ENCODE measurements at places on chromosomes 2 and 18.
A peak's percentile ranks its signal among the peaks of the same experiment; 100 is the strongest.

- DNase-seq = no peak
Observed at GRCh38 chr2:98335271-98335670, 11.0 kb upstream of the CNGA3 start.

DNA sequence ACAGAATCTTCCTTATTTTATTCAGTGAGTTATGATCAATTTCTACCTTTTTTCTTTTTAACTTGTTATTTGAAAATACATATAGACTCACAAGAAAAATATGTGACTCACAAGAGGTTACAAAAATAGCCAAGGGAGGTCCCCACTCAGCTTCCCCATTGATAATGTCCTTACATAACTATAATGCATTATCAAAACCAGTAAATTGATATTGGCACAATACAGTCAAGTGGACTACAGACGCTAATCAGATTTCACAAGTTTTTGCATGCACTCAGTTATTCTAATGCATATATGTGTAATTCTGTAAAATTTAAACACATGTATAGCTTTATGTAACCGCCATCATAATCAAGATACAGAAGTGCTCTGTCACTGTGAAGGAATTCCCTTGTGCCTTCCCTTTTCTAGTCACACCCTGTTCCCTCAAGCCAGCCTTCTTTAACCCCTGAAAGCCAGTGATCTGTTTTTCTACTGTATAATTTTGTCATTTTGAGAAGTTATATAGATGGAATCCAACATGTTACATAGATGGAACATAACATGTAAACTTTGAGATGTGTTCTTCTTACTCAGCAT, 118.4 kb downstream of the ALMS1 start:
- no peak for DNase-seq

DNA sequence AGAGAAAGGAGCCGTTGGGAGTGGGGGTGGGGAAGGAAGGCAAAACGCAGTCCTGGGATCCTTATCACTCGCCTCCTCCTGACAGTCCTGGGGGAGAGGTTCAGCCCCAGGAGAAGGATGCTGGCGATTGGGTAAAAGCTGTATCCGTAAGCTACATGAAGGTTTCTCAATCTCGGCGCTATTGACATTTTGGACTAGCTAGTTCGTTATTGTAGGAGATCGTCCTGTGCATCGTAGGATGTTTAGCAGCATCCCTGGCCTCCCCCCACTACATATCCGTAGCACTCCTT, 511 bp upstream of the TP53I3 start:
- no peak for DNase-seq

GRCh38 chr2:70779911-70780545, 10.4 kb downstream of the FIGLA start:
- peak; percentile 28 for DNase-seq

GRCh38 chr2:227450926-227451654, 20.9 kb upstream of the AGFG1 start:
- no peak for DNase-seq

DNA sequence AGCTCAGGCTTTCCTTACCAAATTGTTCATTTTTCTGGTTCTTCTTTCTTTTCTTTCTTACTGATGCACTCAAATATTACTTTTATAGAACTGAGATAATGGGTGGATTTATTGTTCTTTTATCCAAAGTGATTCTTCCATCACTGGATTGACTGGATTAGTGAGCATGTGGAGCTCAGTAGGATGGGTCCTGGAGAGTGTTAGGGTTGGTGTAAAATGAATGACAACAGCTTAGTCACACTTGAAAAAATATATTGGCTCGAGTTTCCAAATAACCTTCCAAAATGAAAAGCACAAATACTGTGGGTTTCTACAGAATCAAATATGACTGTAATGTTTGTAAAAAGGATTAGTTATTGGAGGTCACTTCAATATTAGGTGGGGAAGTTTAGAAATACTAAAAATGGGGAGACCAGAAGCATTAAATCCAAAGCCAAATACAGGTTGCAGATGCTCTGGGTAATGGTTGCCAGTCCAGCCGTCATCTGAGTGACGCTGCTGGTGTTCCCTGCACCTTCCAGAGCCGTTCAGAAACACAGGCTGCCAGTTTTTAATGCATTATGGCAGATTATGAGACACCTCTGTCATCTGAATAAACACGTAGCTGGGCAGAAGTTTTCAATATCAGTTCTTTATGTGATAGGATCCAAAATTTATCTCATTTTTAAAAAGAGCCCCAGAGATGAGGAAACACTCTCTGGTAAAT, 294.8 kb upstream of the NRP2 start:
- DNase-seq = no peak

DNA sequence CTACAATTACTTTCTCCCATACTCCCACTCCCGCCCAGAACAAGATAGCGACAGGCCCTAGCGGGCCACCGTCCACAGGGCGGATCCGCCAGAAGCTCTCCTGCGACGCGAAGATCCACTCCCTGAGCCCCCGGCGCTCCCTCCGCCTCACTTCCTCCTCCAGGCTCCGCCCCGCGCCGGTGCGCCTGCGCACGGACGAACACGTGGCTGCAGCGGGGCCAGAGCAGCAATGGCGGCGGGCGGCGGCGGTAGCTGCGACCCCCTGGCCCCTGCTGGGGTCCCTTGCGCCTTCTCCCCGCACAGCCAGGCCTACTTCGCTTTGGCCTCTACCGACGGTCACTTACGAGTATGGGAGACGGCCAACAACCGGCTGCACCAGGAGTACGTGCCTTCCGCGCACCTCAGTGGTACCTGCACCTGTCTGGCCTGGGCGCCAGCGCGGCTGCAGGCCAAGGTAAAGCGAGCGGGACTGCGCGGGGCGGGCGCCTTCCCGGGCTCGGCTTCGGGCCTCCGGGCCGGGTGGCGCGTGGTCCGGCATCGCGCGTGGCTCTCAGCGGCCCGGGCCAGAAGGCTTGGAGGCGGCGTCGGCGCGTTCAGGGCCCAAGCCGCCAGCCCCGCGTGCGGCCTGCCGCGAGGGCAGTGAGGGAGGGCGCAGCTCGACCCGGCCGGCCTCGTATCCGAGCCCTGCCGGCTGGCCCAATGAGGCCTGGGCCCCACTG, at the start of gene WDR43:
Gene WDR43, plus strand, starts transcription at position 198 of the 719 bp plus-strand sequence. Its CDS starts 32 bp downstream, at position 230.
- peak; percentile 98 for DNase-seq

GRCh38 chr2:10536569-10537133, 88.5 kb upstream of the ODC1 start:
- DNase-seq = no peak

- no peak for DNase-seq
Observed at GRCh38 chr2:19575641-19576040, 217.2 kb upstream of the OSR1 start.

GRCh38 chr2:238169708-238170251, 11.0 kb downstream of the ERFE start:
- peak; percentile 17 for DNase-seq

DNA sequence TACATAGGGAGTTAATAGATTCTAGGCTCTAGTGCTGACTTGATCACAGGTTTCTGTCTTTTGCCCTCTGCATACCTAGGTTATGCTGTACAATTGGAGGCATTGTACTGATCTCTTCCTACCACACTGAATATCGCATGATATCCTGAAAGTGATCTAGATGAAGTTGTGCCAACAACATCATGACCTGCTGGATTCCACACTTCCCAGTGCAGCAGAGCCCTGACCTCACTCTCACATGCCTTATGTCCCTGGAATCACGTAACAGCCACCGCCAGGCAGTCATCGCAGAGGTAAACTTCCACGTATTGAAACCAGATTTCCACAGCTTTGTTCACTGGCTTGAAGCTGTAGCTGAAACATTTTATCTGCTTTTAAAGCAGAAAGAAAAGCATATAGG, 214.0 kb downstream of the ANKRD30B start:
- DNase-seq = no peak

- DNase-seq = no peak
Observed at GRCh38 chr2:157785200-157785599, 90.9 kb downstream of the ACVR1 start.

DNA sequence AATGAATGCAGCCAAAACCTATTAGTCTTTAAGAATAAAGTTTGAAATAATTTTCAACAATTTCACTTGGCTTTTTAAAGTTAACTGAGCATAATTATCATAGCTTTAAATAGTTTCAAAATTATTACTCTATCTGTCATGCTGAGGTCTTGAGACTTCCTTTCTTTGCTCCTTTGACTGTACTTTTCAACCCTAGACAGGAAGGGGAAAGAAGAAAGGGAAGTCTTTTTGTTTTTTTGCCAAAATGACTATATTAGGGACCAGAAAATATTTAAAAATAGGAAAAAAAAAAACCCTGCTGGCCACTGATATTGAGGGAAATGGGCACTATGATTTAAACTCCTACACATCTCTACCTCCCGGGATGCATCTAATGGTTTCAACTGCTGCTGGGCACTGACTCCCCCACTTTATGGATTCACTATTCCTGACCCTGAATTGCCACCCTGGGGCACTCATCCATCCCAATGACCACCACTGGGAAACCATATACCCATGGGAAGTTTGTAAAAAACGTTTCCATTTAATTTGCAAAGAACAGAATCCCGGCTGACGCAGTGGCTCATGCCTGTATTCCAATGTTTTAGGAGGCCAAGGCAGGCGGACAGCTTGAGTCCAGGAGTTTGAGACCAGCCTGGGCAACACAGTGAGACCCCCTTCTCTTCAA, 50.5 kb downstream of the GAREM1 start:
- DNase-seq = no peak

- DNase-seq = no peak
Observed at GRCh38 chr2:85560812-85561279, 447 bp downstream of the GGCX start.

DNA sequence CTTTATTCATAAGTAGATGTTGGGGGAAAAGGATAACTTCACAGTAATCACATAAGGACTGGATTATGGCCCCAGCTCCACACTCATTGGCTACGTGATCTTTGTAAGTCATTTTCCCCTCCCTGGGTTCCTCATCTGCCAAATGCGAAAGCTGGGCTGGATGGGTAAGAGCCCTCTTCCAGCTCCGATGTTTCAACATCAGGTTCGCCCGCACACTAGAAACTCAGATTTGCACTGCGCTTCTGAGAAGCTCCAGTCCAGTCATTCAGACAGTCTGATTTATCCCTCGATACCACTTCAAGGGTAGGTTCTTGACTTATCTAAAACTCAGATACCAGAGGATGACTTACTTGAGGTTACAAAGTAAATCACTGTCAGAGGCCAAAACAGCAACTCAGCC, 31.0 kb upstream of the RMDN2 start:
- DNase-seq = no peak

GRCh38 chr2:106124905-106125549, 69.1 kb downstream of the UXS1 start:
- DNase-seq = no peak

GRCh38 chr2:238294393-238295143, 6.2 kb upstream of the PER2 start:
- DNase-seq = no peak

GRCh38 chr2:193222454-193222853, 1027.7 kb upstream of the TMEFF2 start:
- no peak for DNase-seq

DNA sequence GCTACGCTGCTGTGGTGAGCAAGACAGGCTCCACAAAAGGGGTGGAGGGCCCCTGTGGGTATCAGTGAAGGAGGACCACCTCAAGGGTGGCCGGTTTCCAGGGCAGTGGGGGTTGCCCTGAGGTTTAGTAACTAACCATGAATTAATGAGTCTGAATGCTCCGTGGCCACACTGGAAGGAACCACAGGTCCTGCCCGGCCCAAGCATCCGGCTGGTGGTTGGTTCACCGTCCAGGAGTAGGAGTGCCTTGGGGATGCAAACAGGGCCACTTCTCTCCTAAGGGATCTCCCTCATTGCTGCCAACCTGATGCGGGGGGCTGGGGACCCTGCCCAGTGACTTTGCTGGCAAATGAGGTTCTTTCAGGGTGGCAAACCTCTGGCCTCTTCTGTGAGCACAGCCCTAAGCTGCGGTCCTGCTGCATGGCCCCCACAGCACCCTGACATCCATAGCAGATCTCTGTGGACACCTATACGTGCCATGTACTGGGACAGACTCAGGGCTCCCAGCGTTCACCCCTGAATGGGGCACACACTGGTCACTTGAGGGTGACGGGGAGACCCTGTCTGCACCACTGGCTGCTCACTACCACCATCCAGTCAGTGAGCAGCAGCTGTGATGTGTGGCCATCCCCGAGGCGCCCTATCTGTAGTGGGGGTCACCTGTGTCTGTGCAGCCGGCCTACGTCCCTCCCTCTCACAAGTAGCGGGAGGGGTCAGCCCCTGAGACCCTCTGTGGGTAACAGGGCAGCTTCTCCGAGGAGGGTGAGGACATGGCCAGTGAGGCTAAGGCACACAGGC, 41.6 kb downstream of the HS6ST1 start:
- peak; percentile 28 for DNase-seq

DNA sequence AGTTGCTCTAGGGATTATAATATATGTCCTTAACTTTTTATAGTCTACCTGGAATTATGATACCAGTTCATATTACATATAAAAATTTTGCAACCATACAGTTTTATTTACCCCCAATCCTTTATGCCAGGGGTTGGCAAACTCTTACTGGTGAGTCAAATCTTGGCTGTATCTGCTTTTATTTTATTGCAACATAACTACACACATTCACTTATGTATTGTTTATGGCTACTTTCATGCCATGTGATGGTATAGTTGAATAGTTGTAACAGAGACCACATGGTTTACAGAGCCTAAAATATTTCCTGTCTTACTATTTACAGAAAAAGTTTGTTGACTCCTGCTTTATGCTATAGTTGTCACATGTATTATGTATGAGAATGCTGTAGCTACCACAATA, 25.8 kb upstream of the DLX2 start:
- DNase-seq = no peak

DNA sequence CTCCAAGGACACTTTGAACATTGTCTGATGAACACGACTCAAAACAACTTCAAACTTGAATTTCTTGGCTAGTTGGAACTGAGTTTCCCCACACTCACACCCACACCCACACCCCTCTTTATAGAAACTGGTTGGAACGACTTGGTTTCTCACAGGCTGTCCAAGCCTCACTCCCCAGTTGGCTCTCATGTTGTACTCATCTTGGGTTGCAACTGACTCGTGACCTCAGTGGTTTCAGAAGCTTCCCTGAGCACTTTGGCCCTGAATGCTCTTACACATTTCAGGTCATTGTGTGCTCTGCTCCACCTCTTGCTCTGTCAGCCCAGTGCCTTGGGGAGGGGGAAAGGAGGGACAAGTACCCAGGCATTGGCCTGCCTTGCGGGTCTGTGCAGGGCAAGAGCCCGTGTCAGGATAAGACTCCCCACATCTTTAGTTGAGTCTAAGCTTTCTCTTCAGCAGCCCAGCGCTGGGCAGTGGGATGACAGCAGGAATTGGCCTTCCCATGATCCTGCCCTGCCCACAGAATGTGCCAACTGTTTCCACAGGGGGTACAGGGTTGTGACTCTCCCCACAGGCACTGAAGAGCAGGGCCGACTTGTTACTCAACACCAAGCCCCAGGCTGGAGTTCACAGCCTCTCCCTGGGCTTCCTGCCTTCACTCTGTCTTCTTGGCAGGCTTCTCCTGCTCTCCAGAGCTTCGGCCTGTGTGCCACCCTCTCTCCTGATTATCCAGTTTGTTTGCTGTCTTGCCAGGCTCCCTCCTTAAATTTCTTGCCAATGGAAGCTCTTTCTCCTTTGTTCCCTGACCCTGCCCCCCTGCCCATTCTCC, 104.6 kb downstream of the RTN4 start:
- DNase-seq = peak; percentile 52

- DNase-seq = peak; percentile 82
Observed at GRCh38 chr2:69177785-69178636, 165.0 kb downstream of the ANTXR1 start.
